ENCODE measurements at places on chromosomes 5 and 9.

GRCh38 chr5:90563108-90563507, 4.5 kb downstream of the ADGRV1 start:
- no peak for DNase-seq

DNA sequence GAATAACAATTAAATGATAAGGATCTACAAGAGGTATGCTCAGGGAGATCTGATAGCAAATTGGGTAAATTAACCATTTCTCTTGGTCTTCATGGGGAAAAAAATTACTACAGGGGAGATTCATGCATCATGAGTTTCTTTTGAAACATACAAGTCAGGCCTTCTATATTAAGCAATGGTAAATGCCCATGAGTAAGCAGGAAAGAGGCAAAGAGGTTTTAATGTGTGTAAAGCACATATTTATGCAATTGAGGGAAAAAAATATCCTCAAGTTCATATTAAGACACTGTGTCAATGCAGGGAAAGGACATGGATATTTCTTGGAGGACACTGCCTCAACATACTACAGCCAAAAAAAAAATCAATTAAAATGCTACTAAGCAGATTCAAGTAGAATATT, 73.4 kb upstream of the NR4A3 start:
- DNase-seq: no peak

DNA sequence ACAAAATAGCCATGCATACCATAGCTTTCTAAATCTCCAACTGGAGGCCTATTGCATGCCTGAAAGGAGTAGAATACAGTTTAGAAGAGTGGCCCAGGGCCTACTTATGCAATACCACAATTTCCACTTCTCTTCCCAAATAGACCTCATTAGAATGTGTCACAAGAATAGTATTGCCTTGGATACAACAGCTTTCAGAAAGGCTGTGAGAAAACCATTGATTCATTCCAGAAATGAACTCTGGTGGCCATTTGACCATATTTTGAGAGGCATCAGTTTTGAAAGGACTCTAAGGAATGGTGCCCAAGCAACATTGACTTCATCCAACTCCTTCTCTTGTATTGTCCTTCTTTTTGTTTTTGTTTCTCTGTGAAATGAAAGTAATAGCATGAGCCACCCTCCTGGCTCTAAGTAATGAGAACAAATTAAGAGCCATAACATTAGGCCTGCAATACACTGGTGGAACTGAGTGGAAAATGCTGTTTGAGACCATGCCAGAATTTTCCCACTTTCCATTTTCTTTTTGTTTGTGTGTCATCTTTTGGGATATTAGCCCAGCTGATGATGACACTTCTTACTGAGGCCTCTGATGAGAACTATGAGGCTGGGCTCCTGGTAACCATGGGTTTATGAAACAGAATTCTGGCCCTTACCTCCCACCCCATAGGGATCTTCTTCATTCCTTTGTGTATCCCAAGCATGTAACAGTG, 90.2 kb downstream of the TMEM174 start:
- DNase-seq: no peak

DNA sequence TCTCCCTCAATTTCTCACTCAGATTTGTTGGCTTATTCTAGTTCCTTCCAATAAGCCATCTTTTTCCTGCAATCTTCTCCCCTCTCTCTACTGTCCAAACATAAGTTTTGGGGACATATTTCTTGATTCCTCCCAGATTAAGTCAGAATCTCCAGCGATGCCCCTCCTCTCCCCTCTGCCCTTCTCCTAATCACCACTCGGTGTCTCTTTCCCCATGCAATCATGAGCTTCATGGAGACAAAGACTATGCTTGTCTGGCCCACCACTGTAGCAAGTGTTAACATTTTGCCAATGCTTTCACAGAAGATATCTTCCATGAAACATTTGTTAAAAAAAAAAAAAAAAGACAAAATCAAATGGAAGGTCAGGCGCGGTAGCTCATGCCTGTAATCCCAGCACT, 42.4 kb downstream of the PDE6A start:
- no peak for DNase-seq

GRCh38 chr5:144915452-144915851, 744.8 kb downstream of the KCTD16 start:
- no peak for DNase-seq

GRCh38 chr9:114226246-114227055, 71.1 kb downstream of the COL27A1 start:
- DNase-seq: no peak

DNA sequence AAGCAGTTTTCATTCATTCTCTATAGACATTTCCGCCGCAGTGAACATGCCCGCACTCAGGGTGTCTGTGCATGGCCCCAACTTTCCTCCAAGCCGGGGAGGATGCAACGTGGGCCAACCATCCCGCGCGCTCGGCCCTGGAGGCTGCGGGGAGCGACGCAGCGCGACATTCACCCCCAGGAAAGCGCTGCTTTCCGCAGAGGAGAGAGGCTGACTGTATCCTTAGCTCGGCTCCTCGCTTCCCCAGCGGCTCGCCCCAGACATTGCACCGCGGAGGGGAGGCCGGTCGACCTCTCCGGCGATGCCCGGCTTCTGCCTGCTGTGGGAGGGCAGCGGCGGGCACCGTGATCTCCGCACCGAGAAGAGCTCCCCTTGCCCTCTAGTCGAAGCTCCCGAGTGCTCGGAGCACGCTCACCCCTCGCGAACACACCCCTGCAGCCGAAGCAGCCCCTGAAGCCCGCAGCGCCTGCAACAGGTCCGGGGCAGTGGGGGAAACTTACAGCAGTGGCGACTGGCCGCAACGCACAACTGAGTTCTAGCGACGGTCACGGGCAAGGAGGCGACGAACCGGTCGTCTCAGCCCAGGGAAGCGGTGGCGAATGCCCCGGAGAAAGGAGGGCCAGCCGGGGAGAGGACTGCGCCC, 600 bp downstream of the ENC1 start:
- no peak for DNase-seq

DNA sequence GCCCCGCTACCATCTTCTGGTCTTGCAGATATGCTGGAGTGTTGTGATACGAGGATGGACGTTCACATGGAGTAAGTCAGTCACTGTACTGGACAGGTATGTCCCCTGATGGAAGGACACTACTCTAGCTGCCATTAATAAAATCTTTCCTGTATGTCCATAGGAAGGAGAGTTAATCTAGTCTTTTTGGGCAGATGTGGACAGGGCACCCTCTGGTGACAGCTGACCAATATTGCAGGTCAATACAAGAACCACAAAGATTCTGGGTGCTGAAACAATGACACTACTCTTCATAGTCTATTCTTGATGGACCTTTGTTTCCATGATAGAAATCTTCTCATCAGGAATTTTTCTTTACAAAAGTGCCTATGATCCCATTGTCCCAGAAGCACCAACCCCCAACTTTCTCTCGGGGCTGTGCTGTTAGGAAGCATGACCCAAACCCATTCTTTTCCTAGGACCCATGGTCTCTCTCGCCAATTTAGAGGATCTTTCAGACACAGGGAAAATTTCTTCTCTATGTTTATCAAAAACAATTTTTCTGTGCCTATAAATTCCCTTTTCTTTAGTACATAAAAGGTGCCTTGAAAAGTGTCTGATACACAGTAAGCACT, 376.9 kb downstream of the DTWD2 start:
- no peak for DNase-seq

Measured in NCI-H2081 treated with DMSO at 0.1 percent for 48 hours (cell line).